ENCODE measurements at places on chromosomes 5 and 9.

DNA sequence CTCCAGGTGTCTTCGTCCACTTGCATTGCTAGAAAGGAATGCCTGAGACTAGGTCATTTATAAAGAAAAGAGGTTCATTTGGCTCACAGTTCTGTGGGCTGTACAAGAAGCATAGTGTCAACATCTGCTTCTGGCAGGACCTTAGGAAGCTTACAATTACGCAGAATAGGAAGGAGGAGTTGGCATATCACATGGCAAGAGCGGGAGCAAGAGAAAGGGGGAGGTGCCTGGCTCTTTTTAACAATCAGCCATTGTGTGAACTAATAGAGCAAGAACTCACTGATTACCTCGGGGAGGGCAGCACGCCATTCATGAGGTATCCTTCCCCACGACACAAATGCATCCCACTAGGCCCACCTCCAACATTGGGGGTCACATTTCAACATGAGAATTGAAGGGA, 134.4 kb upstream of the EFNA5 start:
- no peak for DNase-seq

DNA sequence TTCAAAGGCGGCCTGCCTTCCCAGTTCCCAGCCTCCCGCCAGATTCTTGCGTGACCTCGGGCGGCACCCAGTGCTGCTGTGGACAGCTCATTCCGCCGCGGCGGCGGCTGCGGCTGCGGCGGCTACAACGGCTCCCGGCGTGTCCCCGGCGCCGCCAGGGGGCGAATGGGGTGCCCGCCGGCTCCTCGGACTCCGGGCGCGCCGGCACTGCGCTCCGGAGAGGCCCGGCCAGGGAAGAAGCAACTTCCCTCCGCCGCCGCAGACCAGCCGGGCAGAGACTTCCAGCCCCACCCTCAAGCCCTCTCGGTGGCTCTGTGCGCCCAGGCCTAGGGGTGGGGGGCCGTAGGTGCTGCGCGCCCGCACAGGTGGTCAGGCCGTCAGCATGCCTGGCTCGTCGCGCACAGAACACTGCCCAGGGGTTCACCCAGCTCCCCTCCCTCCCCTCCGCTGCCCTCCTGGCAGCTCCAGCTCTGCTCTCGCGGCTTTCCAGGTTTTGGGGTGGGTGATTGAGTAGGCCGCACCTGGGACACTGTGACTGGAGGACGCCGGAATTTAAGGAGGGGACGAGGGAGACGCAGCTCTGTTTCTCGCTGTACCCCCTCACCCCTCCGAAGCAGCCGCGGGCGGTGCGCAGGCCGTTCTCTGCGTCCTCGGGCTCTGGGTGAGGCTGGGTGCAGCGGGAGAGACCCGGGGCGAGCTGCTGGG, 20.2 kb downstream of the IGIP start:
- peak; percentile 58 for DNase-seq

DNA sequence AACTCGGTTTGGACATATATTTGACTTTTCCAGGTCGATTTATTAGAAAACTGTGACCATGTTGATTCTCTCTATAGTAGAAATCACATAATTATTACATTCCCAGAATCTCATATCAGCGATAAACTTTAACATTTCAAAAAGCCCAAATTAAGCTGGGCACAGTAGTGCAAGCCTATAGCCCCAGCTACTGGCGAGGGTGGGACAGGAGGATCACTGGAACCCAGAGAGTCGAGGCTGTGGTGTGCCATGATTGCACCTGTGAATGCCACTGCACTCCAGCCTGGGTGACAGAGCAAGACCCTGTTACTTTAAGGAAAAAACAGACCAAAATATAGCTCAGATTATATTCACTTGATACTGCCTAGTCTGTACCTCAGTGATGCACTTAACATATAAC, 128.9 kb downstream of the CPLANE1 start:
- DNase-seq, result no peak

DNA sequence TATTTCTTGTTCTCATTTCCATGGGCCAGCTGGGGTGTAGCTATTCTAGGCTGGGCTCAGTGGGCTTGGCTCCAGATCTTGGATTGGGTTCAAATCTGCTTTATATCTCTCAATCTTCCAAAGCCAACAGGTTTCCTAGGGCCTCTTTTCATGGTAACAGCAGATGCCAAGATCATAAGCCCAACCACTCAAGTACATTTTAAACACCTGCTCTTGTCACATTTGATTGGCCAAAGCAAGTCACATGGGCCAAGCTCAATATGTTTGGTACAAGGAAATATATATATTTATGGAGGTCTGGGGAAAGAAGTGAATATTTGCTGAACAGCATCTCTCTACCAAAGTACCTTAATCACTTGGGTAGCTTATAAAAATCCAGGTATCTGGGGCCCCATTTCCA, 49.5 kb downstream of the MRRF start:
- no peak for DNase-seq

DNA sequence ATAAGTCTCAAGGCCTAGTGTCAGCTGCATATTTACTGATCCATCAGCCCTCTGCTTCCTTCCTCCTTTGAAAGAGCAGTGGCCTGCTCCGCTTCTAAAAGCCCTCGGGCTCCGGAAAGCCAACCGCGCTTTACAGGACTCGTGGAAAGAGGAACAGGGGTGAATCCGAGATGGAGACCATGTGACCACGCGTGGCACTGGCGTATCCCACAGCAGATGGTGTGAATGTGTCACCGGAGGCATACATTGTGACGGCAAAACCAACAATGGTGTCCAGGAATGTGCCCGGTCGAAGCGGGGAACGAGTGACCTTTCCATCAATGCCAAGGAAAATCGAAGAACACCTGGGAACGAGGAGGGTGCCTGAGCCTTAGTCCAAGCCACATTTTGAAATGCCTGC, 484.6 kb downstream of the SPATA31A7 start:
- DNase-seq, result no peak

DNA sequence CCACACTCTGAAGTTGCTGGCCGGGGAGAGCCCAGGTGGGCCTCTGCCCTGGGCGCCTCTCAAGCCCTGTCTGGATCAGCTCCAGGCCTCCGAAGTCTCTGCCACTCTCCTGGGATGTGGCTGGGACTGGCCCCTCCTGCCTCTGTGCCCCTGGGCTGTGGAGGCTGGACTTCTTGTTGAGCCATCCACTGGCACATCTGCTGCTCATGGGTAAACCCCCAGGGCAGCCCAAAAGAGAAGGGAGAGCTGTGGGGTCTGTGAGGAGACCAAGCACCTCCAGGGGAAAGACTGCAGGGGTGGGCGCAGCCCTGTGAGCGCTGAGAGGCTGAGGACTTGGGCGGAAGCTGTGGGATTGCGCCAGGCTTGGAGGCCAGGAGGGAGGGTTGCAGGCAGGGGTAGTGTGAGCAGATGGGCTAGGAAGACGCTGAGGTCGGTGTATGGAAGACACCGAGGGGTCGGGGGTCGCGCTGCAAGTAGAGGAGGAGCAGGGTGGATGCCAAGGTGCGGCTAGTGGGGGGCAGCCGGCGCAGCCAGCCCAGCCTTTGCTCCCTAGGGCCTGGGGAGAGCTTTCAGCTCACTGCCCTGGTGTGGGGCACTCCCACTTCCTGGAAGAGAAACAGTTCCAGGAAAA, 118.1 kb downstream of the WNK2 start:
- DNase-seq, result no peak

DNA sequence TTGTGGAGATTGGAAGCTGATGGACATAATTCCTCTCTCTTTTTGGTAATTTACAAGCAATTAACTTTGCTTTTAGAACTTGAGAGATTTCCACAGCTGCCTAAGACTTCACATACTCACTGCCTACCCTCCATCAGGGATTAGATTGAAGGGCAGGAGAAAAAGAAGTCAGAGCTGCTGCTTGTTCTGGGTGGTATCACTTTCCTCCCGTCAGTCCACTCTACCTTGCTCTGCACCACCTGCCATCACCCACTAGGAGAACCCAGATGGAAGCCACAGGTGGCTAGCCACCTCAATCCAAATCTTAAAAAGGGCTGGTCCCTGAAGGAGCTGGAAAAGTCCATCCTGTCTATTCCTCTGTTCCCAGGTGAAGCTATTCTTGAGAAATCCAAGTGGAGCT, 10.5 kb downstream of the IRF1 start:
- no peak for DNase-seq

GRCh38 chr9:133715866-133716563, 22.1 kb downstream of the SARDH start:
- DNase-seq, result no peak

DNA sequence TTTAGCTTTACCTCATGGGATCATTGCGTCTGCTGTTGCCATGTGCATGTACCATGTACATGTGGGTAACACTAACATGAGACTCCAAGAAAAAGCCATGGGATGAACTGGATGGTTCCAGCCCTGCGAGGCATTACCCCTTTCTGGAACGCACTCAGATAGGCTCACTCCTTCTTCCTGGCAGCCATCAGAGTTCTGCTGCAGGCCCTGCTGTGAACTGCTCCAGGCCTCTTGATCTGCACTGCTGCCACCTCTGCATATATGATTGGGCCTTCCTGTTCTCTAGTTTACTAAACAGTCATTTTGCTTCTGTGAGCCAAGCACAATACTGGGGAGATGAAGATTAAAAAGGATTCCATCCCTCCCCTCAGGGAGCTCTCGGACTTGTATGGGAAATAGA, 220.5 kb downstream of the CD180 start:
- no peak for DNase-seq

DNA sequence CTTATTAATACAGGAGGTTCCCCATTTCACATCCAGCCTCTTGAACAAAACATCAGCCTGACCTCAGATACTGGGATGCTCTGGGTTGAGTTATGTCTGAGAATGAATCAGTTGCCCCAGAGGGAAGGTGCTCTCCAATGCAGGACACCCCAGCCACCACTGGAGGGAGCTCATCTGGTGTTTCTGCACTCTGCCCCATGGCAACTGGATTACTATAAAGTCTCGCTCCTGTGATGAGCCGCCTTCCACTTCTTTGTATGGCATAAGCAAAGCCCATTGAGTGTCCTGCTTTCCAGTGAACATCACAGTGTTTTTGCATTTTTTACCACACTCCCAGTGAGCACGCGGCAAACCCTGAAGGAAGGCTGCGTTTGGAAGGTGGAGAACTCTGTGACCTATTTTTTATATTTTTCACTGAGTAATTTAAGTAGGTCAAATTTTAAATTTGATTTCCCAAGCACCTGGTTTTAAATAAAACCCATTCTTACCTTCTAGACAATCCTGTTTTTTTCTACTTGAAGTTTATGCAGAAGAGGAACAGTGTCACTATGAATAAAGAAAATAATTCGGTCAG, 176.9 kb upstream of the WWC1 start:
- DNase-seq, result peak; percentile 5

GRCh38 chr9:109250311-109250741, 70.5 kb downstream of the EPB41L4B start:
- no peak for DNase-seq

DNA sequence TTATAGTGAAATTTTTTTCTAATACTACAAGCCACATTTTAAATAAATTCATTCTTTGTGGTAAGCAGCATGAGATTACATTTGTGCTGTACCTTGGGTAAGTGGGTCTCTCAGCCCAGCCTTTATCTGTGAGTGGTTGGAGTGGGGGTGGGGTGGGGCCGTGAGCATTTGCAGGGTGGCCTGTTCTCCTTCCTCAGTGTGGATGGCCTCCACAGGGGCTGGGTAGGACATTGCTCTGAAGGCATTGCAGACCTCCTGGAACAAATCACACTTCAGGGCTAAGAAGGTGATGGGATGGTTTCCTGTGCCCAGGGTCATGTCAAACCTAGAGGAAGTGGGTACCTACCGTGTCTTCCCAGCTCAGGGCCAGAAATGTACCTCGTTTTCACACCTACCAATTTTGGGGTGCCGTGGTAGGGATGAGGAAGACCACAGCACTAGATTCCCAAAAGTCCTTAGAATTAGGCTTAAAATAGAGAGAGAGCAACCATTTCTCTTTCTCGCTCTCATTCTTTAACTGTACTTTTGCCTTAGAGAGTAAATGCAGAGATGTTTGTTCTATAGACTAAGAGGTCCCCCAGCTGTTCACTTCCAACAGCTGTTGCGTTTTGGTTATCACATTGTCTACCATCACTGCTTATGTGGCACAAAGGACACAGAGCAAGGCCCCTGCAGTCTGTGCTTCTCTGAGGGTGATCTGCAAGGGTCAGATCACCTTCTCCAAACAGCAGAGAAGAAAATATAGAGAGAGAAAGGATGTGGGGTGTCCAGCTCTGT, 83.4 kb upstream of the CTSL start:
- no peak for DNase-seq

GRCh38 chr9:76817489-76817888, 53.3 kb downstream of the PCA3 start:
- DNase-seq, result no peak

DNA sequence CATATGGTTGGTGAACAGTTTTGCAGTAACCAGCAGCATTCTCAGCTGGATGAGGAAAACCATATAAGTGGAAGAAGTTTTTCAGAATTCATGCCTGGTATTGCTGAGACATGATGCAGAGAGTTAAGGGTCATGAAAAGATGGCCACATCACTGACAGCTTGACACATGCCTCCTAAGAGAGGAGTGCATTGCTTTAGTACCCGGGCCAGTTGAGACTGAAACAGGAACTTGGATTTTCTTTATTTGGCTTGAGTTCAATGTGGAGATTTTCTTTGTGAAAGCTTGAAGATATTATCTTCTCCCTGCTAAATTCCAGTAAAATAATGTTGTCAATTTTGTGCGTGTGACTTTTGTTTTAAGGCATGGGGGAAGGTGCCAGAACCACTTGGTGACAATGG, 35.8 kb downstream of the HACD4 start:
- DNase-seq, result no peak

DNA sequence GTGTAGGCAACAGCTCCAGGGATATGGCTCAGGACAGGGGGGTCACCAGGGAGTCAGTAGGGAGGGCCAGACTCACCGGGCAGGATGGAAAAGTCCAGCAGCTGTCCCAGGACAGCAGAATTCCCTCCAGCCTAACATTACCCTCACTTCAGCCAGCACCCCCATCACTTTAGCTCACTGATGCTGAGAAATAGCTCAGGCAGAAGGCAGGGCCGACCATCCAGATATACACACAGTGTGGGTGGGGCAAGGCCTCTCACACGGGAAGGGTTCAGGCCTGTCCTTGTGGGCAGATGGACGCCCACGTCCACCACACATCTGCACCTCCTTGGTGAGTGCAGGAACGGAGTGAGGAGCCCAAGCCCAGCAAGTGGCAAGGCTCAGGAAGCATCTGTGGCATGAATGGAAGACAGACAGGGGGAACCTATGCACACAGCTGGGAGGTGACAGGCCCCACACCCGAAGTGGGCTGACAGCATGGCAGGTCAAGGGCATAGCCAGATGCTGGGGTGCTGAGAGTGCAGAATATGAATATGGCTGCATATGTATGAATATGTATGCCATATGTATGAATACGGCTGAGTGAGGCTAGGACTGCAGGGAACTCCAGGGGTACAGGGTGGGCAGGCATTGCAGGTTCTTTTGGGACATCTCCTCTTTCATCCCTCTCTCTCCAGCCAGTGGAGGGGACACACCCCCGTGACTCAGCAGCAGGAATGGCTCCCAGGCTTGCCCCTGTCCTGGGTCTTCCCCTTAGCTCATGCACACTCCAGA, 17.0 kb downstream of the BICD2 start:
- no peak for DNase-seq

- peak; percentile 43 for DNase-seq
These were observed 129.9 kb downstream of the RXRA start for GRCh38 chr9:134455934-134456755.

- DNase-seq, result no peak
These were observed 131.2 kb downstream of the FBN2 start for GRCh38 chr5:128406803-128407202.

GRCh38 chr5:145484158-145484557, 351.0 kb downstream of the PRELID2 start:
- DNase-seq, result no peak

- peak; percentile 78 for DNase-seq
These were observed 10.2 kb downstream of the HAND1 start for GRCh38 chr5:154467655-154468354.
